Mucosa of gallbladder (tissue), 1 donor: ENCODE measurements at places on chromosomes 3 and 15.

GRCh38 chr3:181797431-181797830, 85.7 kb downstream of the SOX2 start:
- DNase-seq: no peak

DNA sequence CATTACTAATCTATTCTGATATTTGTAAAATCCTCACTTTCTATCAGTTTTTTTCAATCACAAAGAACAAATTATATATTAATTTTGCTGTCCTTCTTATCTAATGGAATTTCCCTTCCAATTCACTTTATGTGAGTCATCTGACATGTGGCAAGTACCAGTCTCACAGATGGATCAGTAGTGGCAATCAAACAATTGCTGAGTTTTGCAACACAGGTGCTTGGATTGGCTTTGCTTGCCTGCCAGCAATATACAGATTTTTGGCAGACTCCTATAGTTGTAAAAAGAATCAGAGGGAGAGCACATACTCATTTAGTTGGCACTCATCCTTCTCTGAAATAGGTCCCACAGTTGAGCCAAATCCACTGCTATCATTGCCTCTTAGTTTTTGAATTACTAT, 83.7 kb downstream of the BCHE start:
- no peak for DNase-seq

GRCh38 chr3:177126015-177126773, 71.1 kb downstream of the TBL1XR1 start:
- no peak for DNase-seq

DNA sequence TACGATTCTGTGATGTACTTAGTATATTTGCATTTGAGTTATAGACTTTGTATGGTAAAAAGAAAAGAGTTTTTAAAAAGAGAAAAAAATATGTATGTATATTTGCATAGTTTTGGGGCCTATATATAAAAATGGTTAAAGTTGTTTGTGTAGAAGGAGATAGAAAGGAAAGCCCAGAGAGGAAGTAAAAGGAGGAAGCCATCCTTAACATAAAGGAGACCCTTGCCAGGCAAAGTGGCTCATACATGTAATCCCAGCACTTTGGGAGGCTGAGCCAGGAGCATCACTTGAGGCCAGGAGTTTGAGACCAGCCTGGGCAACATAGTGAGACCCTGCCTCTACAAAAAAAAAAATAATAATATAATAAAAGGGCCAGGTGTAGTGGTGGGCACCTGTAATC, 8.4 kb downstream of the SNAP23 start:
- no peak for DNase-seq

- DNase-seq: peak; percentile 48
Observed at GRCh38 chr3:128624526-128625138, 26.0 kb downstream of the RPN1 start.

GRCh38 chr3:146241523-146242240, 9.2 kb downstream of the PLSCR4 start:
- peak; percentile 44 for DNase-seq

DNA sequence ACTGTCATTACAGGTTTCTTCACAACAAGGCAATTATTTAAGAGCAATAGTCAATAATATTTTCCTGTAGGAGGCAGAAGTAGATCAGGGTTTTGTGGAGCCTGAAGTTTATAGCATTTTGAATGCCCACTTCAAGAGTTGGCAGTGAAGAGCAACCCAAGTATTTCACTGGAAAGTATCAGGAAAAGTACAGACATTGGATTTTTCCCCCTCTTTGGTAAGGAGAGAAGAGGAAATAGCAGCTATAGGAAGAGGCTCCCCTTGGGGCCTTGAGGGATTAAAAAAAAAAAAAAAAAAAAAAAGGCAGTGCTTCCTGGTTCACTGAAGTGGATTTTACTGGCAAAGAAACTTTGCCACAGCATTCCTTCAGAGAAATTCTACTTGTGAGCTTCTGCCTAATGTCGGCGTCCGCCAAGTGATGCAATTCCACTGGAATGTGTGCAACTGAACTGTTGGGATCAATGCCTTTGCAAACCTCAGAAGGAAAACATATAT, 5.7 kb upstream of the CNTN6 start:
- DNase-seq: peak; percentile 83

DNA sequence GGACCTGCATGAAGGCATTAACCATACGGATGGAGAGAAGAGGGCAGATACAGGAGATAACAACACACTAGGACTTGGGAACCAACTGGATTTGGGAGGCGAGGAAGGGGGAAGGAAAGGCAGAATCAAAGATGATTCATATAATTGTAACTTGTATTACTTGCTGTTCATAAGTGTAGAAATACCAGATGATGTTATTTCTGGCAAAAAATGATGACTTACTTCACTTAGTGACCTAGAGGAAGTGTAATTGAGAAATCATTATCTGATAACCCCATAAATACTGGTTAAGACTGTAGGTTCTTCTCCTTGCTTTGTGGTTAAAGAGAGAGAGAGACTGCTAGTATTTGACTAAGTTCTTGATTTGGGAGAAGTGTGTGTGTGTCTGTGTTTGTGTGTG, 50.5 kb upstream of the GK5 start:
- DNase-seq: no peak

- DNase-seq: peak; percentile 66
Observed at GRCh38 chr15:65980824-65981456, 111.6 kb downstream of the RAB11A start.

DNA sequence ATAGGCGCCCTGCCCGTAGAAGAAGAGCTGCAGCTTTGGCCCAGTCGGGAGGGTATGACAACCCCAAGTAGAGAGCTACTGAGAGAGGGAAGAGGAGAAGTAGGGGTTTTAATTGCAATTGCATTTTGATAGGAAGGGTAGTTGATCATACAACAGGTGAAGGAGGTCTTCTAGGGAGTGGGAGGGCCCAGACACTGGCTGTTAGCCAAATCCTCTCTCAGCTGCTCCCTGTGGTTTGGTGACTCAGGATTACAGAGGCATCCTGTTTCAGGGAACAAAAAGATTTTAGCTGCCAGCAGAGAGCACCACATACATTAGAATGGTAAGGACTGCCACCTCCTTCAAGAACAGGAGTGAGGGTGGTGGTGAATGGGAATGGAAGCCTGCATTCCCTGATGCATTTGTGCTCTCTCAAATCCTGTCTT, 408.9 kb upstream of the THBS1 start:
- peak; percentile 67 for DNase-seq

- no peak for DNase-seq
Observed at GRCh38 chr3:140359233-140359995, 318.4 kb upstream of the TRIM42 start.

DNA sequence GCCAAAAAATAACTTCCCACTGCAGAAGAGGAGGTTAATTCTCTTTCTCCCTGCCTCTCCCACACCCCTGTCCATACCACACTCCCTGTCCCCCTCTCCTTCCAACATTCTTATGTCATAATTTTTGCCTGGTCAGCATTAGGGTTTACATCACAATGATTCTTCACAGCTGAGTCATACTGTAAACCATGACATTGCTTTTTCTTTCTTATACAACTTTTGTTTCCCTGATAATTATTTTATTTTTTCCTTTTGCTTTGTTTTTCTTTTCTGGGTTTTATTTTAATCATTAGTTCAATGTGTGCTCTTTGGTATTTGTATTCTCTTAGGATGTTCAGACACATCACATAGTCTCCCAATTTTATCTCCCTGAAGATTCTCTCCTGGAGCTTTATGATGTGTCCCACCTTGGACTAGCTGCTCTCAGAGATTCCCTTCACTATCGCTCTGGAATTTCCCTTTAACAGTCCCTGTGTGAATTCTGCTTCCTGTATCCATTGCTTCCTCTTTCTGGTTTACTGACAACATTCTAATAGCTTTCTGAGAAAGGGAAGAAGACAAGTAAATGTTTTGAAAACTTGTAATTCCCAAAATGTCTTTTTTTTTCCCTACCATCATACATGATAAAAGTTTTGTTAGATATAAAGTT, 70.7 kb downstream of the SOX2 start:
- DNase-seq: no peak

DNA sequence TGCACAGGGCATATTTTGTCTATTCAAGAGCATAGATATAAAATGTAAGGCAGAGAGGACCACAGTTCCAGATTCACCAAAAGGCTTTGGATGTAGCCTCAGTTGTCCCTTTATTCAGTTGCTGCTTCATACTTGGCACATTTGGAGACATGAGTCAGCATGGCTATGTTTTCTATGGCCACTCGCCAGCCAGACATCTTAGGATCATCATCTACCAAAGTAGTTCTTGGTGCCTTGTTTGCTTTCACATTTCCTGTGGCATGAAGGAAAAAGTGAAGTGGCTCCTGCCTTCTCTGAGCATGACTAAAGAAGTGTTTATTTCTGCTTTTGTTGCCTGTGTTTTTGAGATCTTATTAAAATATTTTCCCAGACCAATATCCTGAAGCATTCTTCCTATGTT, 7.2 kb downstream of the SUSD5 start:
- DNase-seq: no peak

GRCh38 chr3:189292667-189293484, 121.1 kb downstream of the TPRG1 start:
- DNase-seq: no peak

- no peak for DNase-seq
Observed at GRCh38 chr3:194032828-194033435, 103.0 kb upstream of the HES1 start.

DNA sequence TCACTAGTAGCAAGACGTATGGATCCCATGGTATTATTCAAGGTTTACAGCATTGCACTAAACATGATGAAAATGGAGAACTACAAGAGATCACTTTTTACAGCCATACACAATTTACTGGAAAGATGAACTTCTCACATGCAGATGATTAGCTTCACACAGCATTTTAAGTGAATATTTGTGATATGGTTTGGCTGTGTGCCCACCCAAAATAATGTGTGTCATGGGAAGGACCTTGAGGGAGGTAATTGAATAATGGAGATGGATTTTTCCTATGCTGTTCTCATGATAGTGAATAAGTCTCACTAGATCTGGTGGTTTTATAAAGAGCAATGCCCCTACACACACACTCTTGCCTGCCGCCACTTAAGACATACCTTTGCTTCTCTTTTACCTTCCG, 662.0 kb upstream of the CCDC54 start:
- DNase-seq: no peak

DNA sequence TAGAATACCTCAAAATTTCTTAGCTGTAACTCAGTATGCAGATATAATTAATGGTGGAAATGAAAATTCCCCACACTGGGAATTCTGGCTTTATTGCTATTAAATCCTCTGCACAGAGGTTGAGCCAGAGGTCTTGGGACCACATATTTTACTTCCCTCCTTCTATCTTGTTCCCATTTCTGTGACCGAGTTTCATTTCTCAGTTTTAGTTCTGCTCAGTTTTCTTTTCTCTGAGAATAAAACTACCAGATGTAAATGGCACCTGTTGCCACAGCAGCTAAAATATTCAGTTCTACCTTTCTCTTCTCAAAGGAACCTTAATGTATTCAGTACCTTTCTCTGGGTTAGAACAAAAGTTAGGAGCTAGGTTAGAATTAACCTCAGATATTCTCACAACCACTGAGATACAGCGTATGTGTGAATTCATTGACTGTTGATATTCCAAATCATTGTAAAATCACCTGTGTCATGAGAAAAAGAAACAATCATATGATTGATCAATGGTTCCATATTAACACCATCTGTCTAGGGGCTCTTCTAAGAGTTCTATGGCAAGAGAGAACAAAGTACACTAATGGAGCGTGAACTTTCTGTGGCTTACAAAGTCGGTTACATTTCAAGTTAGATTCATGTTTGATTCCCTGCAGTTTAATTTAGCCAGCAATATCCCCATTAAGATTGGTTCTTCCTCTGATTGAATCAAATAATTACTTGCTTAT, 374.1 kb downstream of the EFHB start:
- no peak for DNase-seq

DNA sequence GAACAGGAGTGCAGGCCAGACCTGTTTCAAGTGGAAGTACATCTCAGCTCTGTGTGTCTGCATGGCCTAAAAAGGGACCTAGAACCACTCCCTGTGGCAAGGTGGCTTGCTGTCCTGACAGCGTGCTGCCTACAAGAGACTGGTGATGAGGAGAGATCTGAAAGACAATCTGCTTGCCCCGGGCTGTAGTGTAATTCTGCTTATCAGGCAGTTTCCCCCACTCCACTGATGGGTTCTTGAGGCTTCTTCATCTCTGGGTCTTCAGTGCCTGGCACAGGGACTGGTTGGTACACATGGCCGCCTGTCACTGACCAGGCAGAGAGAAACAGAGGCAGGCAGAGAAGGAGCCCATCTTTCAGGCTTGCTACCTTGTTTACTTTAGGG, 57.6 kb downstream of the HEG1 start:
- no peak for DNase-seq

DNA sequence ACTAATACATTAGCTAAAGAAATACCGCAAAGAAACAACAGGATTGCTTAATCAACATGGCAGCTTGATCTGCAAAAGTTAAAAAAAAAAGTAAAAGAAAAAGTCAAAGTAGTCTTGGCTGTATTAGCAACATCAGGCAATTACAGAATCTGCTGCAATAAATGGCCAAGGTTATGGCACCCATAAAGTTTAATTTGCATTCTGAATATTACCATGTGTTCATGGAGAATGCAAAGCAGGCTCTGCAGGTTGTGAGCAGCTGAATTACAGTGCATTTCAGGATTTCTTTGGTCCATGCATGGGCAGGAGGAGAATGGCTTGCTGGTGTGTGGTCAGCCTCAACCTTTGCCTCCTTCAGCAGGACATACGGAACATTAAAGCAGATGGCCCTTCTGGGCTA, 199.1 kb upstream of the AZI2 start:
- no peak for DNase-seq

DNA sequence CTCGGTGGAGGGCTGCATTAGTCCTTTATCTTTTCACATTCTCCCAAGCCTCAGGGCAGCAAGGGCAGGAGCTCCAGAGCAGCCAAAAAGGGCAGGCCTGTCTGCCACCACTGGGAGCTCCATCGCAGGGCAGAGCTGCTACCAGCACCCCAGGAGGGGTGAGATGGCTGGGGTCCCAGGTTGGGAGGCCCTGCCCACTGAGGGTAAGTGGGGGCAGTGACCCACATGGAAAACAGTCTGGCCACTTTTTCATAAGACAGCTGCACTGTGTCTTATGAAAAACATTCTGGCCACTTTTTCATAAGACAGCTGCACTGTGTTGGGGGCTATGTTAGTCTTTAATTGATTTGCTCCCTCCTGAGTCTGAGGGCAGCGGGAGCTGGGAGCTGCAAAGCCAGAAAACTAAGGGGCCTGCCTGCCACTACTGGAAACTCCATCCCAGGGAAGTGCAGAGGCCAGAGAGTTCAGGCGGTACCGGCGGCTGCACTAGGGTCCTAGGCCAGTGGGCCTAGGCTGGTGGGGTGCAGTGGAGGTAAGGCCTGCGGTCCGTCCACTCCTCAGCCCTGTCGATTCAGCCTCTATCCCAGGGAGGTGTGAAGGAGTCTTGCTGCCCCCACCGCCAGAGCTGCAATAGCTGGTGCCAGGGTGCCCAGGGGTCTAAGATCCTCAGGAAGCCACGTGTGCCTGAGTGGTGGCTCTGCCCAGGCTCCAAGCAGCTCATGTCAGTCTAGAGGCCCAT, 45.4 kb downstream of the TMCO5A start:
- DNase-seq: no peak

- DNase-seq: no peak
Observed at GRCh38 chr3:58835086-58835485, 168.5 kb upstream of the FAM3D start.

GRCh38 chr15:22980189-22981050, at the start of gene CYFIP1:
Gene CYFIP1 (minus strand): TSS chr15:22980368. CDS start chr15:22947285, 33,083 bp downstream.
- DNase-seq: peak; percentile 78
